Naive thymus-derived CD8-positive, alpha-beta T cell (primary cell): ENCODE measurements at places on chromosomes 2 and 18. TPM values are rescaled to one million over a fixed set of nuclear protein-coding genes. Genes with fewer than 3 reads are reported as not detected.
A peak's percentile ranks its signal among the peaks of the same experiment; 100 is the strongest.

Gene KCNS3
- total RNA-seq, result not detected

DNA sequence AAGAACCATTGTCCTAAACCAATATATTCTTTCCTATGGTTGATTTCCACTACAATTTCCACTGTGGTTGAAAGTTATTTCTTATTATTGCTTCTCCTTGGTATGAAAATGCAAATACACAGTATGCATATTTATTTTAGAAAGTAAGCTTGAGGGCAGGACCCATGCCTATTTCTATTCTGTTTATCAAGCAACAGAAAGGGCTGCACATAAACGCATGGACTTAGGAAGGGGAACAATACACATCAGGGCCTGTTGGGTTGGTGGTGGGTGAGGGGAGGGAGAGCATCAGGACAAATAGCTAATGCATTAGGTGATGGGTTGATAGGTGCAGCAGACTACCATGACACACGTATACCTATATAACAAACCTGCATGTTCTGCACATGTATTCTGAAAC, 20.7 kb downstream of the SLC4A3 start:
- no peak for DNase-seq
- no peak overlapping the region for H3K27ac ChIP-seq
- H3K4me3 ChIP-seq, result no peak overlapping the region
- H3K27me3 ChIP-seq, result peaks cover 41% of the 10 kb centered on the region
- H3K4me1 ChIP-seq, result no peaks in the 10 kb centered on the region

DNA sequence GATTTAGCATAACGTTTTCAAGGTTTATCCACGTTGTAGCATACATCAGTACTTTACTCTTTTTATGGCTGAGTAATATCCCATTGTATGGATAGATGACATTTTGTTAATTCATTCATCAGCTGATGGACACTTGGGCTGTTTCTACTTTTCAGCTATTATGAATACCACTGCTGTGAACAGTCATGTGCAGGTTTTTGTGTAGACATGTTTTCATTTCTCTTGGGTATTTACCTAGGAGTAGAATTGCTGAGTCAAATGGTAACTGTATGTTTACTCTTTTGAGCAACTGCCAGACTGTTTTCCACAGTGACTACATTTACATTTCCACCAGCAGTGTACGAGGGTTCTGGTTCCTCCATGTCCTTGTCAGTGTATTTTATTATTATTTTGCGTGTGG, 33.9 kb downstream of the COX7A2L start:
- H3K36me3 ChIP-seq, result no peaks in the 10 kb centered on the region
- H3K4me1 ChIP-seq, result no peaks in the 10 kb centered on the region
- H3K4me3 ChIP-seq, result no peak overlapping the region
- no peaks in the 10 kb centered on the region for H3K27me3 ChIP-seq

- no peak overlapping the region for H3K4me3 ChIP-seq
- no peak overlapping the region for H3K27ac ChIP-seq
- H3K27me3 ChIP-seq, result peaks cover 93% of the 10 kb centered on the region
- peaks cover 19% of the 10 kb centered on the region for H3K36me3 ChIP-seq
Observed at GRCh38 chr2:199470361-199470671, 12.6 kb upstream of the SATB2 start.

- H3K4me3 ChIP-seq, result no peak overlapping the region
- DNase-seq, result no peak
- H3K27me3 ChIP-seq, result peaks cover 21% of the 10 kb centered on the region
- no peaks in the 10 kb centered on the region for H3K4me1 ChIP-seq
- peaks cover 3% of the 10 kb centered on the region for H3K36me3 ChIP-seq
Observed at GRCh38 chr2:108226564-108226963, 13.2 kb upstream of the SULT1C3 start.

Gene ANKRD30B
- not detected for total RNA-seq

Gene RGPD6
- total RNA-seq, result 35.1 TPM

GRCh38 chr18:42114310-42114943, 159.4 kb downstream of the PIK3C3 start:
- H3K27ac ChIP-seq, result peak overlapping the region; percentile 8
- H3K36me3 ChIP-seq, result no peaks in the 10 kb centered on the region
- peak; percentile 69 for DNase-seq
- peaks cover 8% of the 10 kb centered on the region for H3K4me1 ChIP-seq
- no peaks in the 10 kb centered on the region for H3K27me3 ChIP-seq

GRCh38 chr2:167579826-167580225, 667.6 kb downstream of the STK39 start:
- no peak overlapping the region for H3K27ac ChIP-seq
- no peaks in the 10 kb centered on the region for H3K27me3 ChIP-seq
- no peak for DNase-seq
- no peaks in the 10 kb centered on the region for H3K4me1 ChIP-seq
- H3K36me3 ChIP-seq, result no peaks in the 10 kb centered on the region
- no peak overlapping the region for H3K4me3 ChIP-seq

DNA sequence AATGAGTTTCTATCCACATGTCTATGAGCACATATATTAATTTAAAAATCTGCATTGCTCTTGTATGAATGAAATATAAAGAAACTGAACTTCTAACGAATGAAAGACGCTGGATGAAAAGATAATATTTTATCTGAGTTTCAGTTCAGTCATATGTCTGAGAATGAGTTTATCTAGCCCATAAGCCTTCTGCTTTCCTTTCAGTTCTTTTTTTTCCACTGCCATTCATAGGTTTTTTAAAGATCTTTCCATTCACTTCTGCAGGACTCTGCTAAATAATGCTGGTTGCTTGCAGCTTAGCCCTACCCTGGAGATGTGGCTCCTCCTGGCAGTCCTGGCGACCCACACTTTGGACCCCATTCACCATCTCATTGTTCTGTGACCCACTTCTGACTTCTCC, 109.0 kb downstream of the BCL2 start:
- no peaks in the 10 kb centered on the region for H3K27me3 ChIP-seq
- H3K27ac ChIP-seq, result peak overlapping the region; percentile 93
- H3K4me3 ChIP-seq, result peak overlapping the region; percentile 70
- H3K4me1 ChIP-seq, result peaks cover 92% of the 10 kb centered on the region

- H3K4me3 ChIP-seq, result no peak overlapping the region
- H3K36me3 ChIP-seq, result peaks cover 6% of the 10 kb centered on the region
- no peaks in the 10 kb centered on the region for H3K27me3 ChIP-seq
- H3K4me1 ChIP-seq, result no peaks in the 10 kb centered on the region
- no peak for DNase-seq
- H3K27ac ChIP-seq, result no peak overlapping the region
Observed at GRCh38 chr2:200778038-200778437, 33.7 kb upstream of the BZW1 start.

Gene TSPYL6
- not detected for total RNA-seq

DNA sequence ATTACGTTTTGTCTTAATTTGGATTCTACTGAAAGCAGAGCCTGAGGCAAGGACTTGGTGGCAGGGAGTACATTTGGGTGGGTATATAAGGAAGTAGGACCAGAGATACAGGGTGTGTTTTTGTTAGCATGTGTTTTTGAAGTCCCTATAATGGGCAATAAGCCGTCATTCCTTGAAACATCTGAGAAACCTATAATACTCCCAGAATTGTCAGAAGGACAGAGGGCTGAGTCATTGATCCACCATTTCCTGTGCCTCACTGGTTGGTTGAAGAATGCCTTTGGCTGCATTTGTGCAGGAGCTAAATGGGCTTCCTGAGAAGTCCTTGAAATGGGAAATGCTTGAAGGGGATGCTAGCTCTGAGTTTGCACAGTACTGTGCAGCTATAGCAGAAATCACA, 281.8 kb upstream of the ZEB2 start:
- no peak overlapping the region for H3K27ac ChIP-seq
- H3K36me3 ChIP-seq, result no peaks in the 10 kb centered on the region
- no peak for DNase-seq
- no peak overlapping the region for H3K4me3 ChIP-seq
- H3K4me1 ChIP-seq, result no peaks in the 10 kb centered on the region
- peaks cover 1% of the 10 kb centered on the region for H3K27me3 ChIP-seq

DNA sequence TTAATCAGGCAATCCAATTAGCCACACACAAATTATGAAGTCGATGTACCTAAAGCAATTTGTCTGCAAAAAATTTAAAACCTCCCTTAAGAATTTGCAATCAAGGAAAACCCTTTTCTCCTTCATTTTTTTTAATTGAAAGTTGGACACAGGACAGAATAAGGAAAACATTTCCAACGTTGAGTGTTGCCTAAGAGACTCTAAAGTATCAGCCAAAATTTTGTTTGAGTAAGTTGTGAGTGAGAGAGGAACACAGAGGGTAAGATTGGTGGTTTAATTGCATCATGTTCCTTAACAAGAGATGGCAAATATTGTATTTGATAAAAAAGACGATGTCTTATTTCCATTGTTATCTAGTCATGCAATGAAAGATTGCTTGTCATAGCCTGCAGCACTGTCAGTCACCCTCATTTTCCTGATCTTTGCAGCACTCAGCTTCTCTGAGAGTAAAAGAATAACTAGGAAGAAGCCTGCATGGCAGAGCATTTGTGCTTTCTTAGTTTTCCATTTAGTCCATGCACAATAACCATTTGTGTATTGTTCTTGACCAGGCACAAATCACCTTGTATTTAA, 115.5 kb downstream of the ICOS start:
- H3K4me1 ChIP-seq, result peaks cover 5% of the 10 kb centered on the region
- no peak for DNase-seq
- H3K27ac ChIP-seq, result no peak overlapping the region
- H3K4me3 ChIP-seq, result no peak overlapping the region
- no peaks in the 10 kb centered on the region for H3K27me3 ChIP-seq

- no peaks in the 10 kb centered on the region for H3K4me1 ChIP-seq
- no peaks in the 10 kb centered on the region for H3K27me3 ChIP-seq
- no peak overlapping the region for H3K27ac ChIP-seq
- H3K36me3 ChIP-seq, result no peaks in the 10 kb centered on the region
Observed at GRCh38 chr18:45040879-45041278, 360.2 kb downstream of the SETBP1 start.

Gene STARD6
- total RNA-seq, result not detected

- H3K36me3 ChIP-seq, result no peaks in the 10 kb centered on the region
- no peaks in the 10 kb centered on the region for H3K27me3 ChIP-seq
- H3K4me3 ChIP-seq, result no peak overlapping the region
- H3K4me1 ChIP-seq, result no peaks in the 10 kb centered on the region
- DNase-seq, result no peak
Observed at GRCh38 chr2:182917924-182918323, 51.5 kb upstream of the FRZB start.
